ENCODE measurements at places on chromosomes 4 and X.

GRCh38 chr4:79046016-79046592 is 106.9 kb upstream of the PAQR3 start:
- no peak for DNase-seq

- peak; percentile 64 for DNase-seq
These were observed 241.9 kb upstream of the SFRP2 start for GRCh38 chr4:154030746-154031145.

GRCh38 chrX:28223991-28224390 is 242.7 kb upstream of the DCAF8L1 start:
- DNase-seq: no peak

DNA sequence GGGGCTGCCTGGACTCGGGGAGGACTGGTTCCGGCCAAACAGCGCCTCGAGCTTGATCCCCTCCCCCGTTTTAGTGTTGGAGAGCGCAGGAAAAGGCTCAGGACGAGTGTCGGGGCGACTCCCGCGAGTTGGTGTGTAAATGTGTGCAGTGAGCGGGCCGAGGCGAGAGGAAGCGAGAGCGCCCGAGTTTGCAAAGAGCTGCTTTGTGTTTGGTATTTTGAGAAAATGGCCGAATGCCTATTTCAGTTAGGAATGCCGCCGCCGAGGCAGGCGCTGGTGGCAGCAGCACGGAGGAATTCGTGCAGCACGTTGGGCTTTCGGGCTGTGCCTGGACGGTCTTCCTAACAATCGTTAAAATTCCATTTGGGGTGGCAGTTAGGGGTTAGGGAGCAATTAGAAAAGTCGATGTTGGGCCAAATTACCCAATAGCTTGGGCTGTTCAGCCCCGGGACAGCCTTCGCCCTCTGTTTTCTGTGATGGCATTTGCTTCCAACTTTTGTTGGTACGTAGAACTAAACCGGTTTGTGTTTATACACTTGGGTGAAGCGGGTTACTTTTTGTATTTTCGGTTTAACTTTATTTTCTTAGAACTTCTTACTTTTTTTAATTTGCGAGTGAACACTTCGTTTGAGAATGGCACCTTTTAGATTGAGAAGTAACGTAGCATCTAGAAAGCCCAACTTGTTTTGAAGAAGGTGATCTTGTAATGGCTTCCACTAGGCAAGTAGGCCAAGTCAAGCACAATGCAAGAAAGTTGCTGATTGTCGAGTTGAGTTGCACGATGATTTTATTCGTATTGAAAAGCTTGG is 1.6 kb downstream of the REST start:
- peak; percentile 84 for DNase-seq

- no peak for DNase-seq
These were observed 904.1 kb upstream of the EPHA5 start for GRCh38 chr4:66574145-66574978.

- no peak for DNase-seq
These were observed 23.3 kb upstream of the CRMP1 start for GRCh38 chr4:5916229-5916628.

GRCh38 chr4:108094131-108094530 is 74.6 kb downstream of the LEF1 start:
- DNase-seq: no peak

DNA sequence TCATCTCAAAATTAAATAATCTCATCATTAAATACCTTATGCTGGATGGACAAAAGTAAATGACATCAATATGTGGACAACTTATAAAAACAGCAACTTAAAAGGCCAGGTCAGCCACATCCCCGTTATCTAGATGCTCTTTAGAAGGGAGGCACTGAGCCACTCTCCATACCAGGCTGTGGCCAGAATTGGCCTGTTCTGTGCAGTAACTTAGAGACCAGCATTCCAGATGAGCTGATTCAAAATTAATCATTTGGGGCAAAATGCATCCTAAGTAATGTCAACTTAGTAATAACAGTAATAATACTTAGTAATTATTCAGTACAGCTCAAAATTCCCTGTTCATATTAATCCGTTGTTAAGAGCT is 373.6 kb downstream of the FBXW7 start:
- peak; percentile 82 for DNase-seq

GRCh38 chrX:9871701-9872268 is 85.6 kb downstream of the SHROOM2 start:
- DNase-seq: peak; percentile 39

- peak; percentile 26 for DNase-seq
These were observed 57.6 kb downstream of the UGT2B11 start for GRCh38 chr4:69156913-69157312.

DNA sequence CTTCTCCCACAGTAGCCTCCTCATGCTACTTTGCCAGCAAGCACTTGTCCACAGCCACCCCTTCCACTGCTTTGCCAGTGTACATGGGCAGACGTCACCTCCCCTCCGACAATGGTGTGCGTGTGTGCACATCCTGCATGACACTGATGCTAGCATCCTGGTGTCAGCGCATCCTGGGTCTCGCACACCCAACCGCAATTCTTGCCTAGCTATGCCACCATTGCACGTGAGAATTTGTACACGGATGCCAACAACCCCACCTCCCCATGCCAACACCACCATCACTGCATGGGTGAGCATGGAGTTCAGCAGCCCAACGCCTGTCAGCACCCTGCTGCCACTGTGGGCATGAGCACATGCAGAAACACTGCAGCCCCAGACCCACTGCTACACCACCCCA is 550.0 kb downstream of the STPG2 start:
- no peak for DNase-seq

GRCh38 chr4:173469622-173470021 is 60.4 kb downstream of the HAND2 start:
- no peak for DNase-seq

- peak; percentile 15 for DNase-seq
These were observed 15.7 kb downstream of the SPCS3 start for GRCh38 chr4:176335421-176335820.

DNA sequence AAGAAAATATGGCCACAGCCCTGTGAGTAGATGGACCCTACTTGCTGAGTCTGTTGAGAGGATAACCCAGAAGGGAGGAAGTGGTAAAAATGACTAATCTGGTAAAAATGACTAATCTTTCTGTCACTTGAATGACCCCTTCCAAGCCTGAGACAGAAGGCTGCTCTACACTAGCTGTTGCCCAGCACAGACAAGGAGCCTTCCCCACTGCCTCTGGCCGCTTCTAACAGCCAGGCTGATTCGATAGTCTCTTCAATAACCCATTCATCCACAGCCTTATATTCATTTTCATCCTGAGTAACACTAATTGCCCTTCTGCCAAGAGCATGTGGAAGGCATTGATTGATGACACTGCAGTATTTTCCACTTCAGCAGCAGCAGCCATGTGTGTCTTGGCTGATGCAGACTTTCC is 18.4 kb downstream of the MAGEB17 start:
- peak; percentile 80 for DNase-seq

DNA sequence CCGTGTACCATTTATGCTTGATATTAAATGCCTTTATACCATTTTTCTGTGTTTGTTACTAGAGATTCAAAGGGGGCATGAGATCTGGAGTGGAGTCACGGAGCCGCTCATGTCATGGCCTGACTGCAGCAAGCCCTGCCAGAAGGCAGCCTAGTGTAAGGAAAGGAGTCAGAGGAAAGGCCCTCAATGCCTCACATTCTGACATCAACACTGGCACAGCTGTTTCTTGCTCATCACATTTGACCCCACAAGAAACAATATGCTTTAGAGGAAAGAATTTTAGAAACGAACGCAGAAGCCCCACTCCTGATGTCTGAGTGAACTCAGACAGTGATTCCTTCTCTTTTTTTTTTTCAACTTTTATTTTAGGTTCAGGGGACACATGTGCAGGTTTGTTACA is 322.4 kb upstream of the CPEB2 start:
- no peak for DNase-seq

DNA sequence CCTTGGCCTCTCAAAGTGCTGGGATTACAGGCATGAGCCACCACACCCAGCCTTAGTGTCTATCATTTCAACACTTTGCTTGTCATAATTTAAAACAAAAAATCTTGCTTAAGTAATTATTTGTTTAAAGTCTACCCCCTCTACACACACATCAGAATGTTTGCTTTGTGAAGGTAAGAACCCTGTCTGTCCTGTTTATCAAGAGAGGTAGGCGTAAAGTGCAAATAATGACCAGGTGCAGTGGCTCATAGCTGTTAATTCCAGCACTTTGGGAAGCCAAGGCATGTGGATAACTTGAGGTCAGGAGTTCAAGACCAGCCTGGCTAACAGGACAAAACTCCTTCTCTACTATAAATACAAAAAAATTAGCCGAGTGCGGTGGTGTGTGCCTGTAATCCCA is 326.7 kb upstream of the CLNK start:
- DNase-seq: no peak

- DNase-seq: peak; percentile 46
These were observed 552 bp downstream of the NKRF start for GRCh38 chrX:119605464-119606279.

- peak; percentile 2 for DNase-seq
These were observed 28.3 kb downstream of the AGTR2 start for GRCh38 chrX:116198810-116199209.

DNA sequence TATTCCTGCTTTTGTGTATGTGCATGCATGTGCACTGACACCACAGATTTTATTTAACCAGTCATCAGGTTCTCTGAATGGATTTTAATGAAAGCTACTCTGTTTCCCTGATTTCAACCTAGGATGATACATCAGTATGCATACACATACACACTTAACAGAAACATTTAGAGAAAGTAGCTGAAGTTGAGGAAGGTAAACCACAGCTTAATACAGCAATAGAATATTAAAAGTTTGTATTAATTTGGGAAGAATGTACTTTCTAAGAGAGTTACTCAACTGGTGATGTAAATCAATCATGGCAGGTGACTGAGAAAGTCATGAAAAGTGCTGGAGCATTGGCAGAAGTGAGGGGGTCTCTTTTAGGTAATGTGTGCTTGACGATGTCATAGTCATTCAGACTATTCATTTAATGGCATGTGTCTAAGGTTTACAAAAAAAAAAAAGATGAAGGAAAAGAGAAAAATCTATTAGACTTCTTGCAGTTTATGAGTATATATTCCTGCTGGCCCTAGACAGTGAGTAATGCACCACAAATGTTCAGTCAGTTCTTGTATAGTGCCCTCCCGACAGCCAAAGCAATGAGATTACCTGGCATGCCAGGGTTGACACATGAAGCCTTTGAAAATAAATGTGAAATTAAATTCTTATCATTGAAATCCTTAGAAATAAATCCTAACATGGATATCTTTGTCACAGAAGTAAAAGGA is 187.6 kb downstream of the RAPGEF2 start:
- peak; percentile 61 for DNase-seq

DNA sequence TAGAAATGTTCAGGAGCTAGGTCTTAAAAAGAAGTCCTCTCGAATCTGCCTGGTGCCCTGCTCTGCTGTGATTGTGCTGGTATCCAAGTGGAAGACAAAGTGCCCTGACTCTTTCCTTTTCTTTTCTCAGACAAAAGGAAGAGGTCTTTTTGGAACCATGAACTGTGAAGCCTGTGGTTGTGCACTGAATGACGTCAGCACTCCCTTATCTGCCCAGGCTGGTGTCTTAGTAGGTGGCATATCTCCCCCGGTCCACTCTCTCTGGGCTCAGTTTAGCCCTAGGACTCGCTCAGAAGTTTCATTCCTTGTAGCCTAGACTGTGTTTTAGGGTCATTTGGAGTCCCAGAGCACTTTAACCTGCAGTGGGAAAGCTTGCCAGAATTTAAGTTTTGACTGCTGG is 400.3 kb upstream of the CT83 start:
- DNase-seq: no peak

DNA sequence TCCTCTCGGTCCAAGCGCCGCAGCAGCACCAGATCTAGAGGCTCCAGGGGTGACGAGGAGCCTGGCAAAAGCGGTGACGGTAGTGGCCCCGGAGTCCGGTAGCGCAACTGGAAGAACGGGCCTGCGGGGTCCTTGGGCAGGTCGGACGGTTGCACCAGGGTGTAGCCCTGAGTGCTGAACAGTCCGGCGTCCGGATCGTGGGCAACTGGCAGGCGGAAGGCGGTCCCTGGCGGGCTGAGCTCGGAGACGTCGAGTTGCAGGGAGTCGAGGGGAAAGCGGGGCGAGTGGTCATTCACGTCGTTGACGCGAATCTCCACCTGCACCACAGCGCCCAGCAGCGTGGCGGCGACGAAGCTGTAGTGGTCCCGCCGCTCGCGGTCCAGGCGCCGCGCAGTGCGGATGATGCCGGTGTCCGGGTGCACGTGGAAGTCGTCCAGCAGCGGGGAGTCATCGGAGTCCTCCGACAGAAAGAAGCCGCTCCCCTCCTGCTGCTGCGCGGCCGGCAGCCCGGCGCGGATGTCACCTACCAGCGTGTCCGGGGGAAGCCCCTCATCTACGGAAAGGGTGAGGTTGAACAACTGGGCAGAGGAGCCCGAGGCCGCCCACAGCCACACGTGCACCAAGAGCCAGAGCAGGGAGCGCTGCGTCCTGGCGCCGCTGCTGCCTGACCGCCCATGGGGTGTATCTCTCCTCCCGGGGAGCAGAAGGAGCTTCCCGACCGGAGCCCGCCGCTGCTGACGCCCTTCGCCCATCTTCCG is 837 bp downstream of the DCHS2 start:
- DNase-seq: peak; percentile 6

GRCh38 chrX:40105835-40106675 is 8.3 kb upstream of the BCOR start:
- DNase-seq: peak; percentile 84

DNA sequence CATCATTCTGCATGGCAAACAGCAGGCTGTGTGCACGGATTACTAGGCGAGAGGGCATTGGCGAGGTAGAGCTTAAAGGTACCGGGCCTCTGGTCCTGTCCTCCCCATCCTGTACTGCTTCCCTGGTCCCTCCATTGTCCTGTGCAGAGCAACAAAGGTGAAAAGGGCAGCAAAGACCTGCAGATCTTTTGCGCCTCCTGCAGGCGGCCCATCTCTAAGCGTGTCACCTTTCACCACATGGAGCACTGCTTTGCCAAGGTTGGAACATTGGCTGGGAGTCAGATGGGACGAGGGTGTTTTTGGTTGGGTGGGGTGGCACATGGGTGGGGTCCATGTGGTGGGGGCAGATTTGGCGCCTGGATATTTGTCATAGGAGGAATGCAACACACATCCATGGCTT is 64.7 kb upstream of the UXT start:
- no peak for DNase-seq

GRCh38 chr4:184041156-184041555 is 136.0 kb downstream of the STOX2 start:
- no peak for DNase-seq

DNA sequence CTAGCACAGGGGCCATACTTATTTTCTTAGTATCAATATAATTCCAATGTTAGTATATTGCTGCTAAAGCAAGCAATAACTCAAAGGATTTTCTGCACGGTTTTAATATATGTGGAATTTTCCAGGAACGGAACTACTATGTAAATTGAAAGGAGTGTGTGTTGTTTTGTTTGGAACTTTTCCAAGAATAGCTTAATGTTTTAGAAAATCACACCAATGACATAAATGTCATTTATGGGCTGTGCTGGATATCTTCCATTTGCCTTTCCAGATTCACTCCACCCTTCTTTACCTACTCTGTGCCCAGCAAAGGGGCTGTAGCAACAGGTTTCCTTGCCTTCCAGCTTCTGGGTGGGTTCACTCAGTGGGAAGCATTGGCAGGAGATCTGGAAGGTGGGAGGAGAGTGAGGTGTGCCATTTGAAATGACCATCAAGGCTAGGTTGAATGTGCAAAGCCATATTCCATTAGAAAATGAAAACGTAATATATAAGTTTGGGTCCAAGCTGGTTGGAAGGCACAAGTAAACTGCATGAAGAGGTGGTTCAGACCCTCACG is 25.2 kb upstream of the ZFX start:
- DNase-seq: no peak

Data from GM23248 (cell line).